ENCODE measurements at places on chromosomes 4 and X.

- DNase-seq, result no peak
Measured at GRCh38 chr4:187276736-187277408, 553.2 kb upstream of the FAT1 start.

DNA sequence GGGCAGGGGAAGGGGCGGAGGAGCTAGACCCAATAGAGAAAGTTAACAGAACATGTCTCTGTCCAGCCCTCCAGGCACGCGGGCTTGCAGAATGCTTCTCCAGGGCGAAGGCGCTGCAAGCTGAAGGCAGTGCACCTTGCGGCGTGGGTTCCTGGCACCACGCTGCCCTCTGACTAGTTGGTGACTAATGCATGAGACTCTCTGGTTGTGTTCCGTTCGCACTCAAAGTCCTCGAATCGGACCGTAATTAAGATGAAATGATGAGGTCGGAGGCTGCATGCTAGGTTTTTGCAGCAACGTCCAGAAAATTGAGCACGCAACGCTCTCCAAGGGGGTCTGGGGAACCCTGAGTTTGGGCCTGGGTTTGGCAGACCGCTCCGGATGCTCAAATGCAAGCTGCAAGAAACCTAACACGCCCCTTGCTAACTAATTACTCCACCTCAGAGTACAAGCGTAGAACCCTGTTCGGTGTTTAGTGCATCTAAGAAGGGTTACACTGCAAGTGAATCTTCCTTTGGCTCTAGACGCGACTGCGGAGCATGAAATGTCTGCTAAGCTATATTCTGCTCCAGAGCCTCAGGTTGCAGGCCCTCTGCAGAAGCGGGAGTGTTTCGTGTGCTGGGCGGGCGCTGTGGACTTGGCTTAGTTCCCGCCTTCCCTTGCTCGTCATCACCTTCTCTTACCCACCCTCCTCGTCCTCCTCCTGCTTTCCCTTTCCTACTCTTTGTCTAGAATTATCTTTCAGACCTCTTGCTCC is 57.1 kb upstream of the NKAP start:
- DNase-seq, result no peak

GRCh38 chr4:72706684-72707083 is 137.7 kb upstream of the ADAMTS3 start:
- DNase-seq, result no peak

DNA sequence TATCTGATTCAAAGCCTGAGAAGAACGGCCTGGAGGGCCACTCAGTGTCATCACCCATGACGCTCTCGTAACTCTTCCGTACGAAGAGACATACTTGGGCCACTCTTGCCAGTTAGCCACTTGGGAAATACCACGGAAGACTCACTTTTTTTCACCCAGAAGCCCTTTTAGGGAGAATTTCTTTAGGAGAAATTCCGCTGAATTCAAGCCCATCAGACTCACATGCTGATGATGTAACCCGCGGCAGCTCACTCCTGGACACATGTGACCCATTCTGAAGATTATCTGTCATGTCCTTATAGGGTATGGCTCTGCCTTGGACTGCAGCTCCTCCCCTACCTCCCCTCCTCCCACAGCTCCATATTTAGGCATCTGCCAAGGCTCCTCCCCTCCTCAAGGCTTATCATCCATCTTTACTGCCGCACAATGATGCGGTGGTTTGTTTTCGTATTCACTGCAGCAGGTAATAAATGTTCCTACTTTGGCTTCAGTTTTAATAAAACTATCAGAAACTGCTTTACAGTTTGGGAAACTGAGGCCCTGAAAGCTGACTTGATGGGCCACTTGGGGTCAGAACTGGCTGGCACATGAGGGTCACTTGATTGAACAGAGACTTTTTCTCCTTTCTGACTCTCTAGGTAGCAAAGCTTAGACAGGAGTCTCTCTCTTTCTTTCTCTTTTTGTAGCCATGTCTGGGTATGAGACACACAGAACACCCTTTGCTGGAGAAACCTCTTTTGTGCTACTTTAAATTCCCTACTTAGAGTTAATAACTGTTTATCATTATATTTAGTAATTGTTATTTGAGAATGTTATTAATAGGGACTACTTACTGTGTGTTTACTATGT is 42.1 kb downstream of the RHOH start:
- DNase-seq, result no peak

DNA sequence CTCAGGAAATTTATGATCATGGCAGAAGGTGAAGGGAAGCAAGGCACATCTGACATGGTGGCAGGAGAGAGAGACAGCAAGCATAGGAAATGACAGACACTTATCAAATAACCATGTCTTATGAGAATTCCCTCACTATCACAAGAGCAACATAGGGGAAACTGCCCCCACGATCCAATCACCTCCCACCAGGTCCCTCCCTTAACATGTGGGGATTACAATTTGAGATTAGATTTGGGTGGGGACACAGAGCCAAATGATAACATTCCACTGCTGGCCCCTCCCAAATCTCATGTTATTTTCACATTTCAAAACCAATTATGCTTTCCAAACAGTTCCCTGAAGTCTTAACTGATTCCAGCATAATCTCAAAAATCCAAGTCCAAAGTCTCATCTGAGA is 8.2 kb upstream of the TMA16 start:
- no peak for DNase-seq

- DNase-seq, result no peak
Measured at GRCh38 chrX:39133971-39134370, 332.7 kb downstream of the MID1IP1 start.

GRCh38 chr4:168632301-168632725 is 135.5 kb downstream of the PALLD start:
- DNase-seq, result no peak

- no peak for DNase-seq
Measured at GRCh38 chr4:157043131-157043530, 32.8 kb upstream of the GLRB start.

DNA sequence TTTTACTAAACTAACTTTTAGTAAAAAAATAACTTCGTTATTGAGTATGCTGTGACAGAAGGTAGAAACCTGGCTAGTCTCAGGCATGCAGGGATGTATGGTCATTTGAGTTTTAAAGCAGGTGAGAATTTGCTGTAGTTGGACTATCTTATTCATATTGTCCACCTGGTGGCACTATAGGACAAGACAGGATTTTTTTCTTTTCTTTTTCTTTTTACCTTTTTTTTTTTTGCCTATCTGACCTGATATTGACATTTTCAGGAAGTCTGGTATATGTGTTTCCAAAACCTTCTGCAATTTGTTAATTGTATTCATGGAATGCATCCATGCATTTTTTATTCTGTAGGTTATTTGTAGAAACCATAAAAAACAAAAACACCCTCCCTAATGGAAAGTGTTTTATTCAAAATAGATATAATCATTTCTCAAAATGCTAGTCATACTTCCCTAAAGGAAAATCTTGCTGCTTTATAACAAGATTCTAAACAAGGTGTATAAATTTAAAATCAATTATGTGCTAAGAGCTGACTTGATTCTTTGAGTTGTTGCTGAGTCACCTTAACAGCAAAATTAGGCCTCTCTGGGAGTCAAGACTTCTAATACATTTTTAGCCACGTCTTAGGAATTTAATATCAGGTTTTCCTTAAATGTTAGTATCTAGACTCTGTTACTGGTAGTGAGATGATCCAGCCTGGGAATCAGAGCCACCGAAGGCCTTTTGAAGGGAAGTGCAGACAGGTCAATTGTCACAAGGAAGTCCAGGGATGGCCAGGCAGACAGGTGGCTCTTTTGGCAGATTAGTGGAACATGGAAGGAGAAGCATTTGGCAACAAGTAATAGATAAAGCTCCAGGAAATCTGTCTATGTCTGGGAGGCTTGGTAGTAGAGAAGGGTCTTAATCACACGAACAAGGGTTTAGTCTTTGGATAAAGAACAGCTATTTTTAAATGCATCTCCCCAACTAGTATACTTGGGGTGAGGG is 201.3 kb upstream of the GNPDA2 start:
- DNase-seq, result no peak

GRCh38 chr4:38086151-38086848 is 126.1 kb downstream of the PTTG2 start:
- no peak for DNase-seq

GRCh38 chr4:16157609-16158503 is 68.4 kb downstream of the TAPT1 start:
- DNase-seq, result no peak

DNA sequence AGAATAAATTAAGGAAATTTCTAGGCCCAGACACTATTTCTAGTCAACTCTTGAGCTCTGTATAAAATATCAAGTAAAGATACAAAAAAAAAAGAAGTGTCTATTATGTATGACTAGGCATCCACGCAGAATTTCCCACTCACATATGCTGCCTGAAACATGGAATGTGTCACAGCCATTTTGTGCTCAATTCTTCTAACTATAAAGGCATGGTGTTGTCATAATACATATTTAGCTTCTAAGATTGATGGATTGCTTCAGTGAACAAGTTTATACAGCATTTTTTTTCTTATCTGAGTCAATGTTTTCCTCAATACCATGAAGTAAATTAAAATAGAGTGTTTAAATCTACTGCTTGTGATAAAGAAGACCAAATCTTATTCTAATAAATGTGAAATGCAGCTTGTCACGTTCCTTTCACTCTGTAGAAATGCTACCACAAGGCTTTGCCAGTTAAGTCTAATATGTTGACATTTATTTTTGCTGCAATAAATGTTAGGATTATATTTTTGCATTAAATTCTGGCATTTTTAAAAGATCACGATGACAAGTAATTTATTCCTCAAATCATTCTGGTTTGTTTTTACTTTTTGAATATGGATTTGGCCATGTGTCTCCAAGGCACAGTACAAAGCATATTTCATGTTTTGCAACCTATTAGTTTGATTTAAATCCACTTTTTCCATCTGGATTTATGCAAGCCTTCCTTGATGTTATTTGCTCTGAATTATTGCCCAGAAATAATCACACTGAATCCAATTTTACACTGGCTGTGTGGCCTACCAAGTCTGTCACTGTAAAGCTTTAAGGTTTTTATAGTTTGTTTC is 1829.0 kb upstream of the PCDH7 start:
- DNase-seq, result no peak

- no peak for DNase-seq
Measured at GRCh38 chr4:6324461-6324998, 54.9 kb downstream of the WFS1 start.

Measured in amygdala (tissue), 56 donors.